ENCODE measurements at places on chromosomes 2 and 18.

DNA sequence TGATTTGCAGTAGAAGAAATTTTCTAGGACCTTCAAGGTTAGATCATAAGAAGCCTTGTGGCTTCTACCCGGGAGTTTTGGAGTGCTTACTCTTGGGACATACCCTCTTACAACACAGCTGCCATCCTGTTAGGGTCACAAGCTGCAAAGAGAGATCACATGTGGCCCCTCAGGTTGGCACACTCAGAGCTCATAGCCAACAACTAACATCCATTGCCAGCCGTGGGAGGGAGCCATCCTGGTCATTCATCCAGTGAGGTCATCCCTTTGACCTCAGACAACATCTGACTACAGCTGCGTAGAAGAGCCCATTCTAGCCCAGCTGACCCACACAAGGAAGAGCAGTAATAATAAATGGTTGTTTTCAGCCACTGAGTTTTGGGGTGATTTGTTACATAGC, 76.9 kb upstream of the NABP1 start:
- no peak for DNase-seq
- H3K4me3 ChIP-seq: no peak overlapping the region
- no peak overlapping the region for H3K27ac ChIP-seq
- H3K4me1 ChIP-seq: peaks cover 8% of the 10 kb centered on the region
- no peaks in the 10 kb centered on the region for H3K36me3 ChIP-seq

GRCh38 chr18:74742573-74743243, 145.0 kb downstream of the ZNF407 start:
- no peak overlapping the region for H3K4me3 ChIP-seq
- no peak overlapping the region for H3K27ac ChIP-seq
- no peaks in the 10 kb centered on the region for H3K4me1 ChIP-seq
- H3K27me3 ChIP-seq: no peaks in the 10 kb centered on the region

GRCh38 chr2:54952978-54953456, 97.2 kb downstream of the RTN4 start:
- DNase-seq: no peak
- no peaks in the 10 kb centered on the region for H3K36me3 ChIP-seq
- H3K4me1 ChIP-seq: peaks cover 15% of the 10 kb centered on the region
- H3K27ac ChIP-seq: no peak overlapping the region
- H3K4me3 ChIP-seq: no peak overlapping the region
- H3K27me3 ChIP-seq: no peaks in the 10 kb centered on the region

- no peaks in the 10 kb centered on the region for H3K4me1 ChIP-seq
- H3K27me3 ChIP-seq: no peaks in the 10 kb centered on the region
- no peaks in the 10 kb centered on the region for H3K36me3 ChIP-seq
- DNase-seq: no peak
- H3K27ac ChIP-seq: no peak overlapping the region
- H3K4me3 ChIP-seq: no peak overlapping the region
Observed at GRCh38 chr18:7585276-7585670, 18.2 kb downstream of the PTPRM start.

DNA sequence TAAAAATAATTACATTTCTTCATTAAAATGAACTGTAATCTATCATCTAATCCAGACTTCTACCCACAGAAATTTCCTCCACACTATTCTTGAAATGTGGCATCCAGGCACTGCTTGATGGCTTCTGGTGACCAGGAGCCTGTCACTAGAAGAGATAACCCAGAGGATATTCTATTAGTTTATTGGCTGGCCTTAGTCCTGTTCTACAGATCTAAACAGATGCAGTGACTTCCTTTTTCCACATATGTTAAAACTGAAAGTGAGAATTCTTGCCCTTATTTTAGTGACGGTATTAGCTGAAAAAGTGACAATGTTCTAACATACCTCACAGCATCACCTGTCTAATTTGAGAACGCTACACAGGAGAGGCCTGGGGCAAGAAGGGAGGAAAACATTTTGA, 775.4 kb downstream of the TSN start:
- no peak for DNase-seq
- H3K4me1 ChIP-seq: no peaks in the 10 kb centered on the region
- H3K4me3 ChIP-seq: no peak overlapping the region
- no peaks in the 10 kb centered on the region for H3K27me3 ChIP-seq

GRCh38 chr2:222506230-222506935, 82.0 kb downstream of the SGPP2 start:
- peaks cover 4% of the 10 kb centered on the region for H3K36me3 ChIP-seq
- H3K27ac ChIP-seq: no peak overlapping the region
- H3K4me1 ChIP-seq: peaks cover 10% of the 10 kb centered on the region
- no peak for DNase-seq

DNA sequence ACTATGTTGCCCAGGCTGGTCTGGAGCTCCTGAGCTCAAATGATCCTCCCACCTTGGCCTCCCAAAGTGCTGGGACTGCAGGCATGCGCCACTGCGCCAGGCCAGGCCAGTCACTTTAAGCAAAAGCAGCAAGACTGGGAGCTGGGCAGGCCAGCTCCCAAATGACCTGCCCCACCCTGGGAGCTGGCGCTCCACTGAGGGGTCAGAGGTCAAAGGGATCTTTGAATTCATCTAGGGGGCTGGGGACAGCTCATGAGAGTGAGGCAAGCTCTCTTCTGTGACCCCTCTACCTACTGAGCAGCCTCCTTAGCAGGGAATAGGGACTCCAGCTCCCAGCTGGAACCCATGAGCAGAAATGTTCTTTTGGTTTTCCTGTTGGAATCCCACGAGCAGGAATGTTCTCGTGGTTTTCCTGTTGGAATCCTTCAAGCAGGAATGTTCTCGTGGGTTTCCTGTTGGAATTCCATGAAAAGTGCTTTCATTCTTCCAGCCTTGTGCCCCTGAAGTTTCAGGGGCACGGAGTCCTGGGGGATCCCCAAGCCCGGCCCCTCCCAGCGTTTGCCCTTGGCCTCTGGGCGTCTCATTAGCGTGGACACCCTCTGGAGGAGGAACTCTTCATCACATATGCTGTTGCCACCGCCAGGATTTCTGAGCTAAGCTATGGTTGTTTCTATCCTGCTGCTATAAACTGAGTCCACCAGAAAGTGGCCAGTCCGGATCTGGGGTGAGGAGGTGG, 162.0 kb upstream of the HAAO start:
- peaks cover 7% of the 10 kb centered on the region for H3K27me3 ChIP-seq
- H3K27ac ChIP-seq: no peak overlapping the region
- H3K4me1 ChIP-seq: peaks cover 4% of the 10 kb centered on the region
- H3K36me3 ChIP-seq: no peaks in the 10 kb centered on the region

GRCh38 chr2:28958689-28959088, 22.4 kb upstream of the TOGARAM2 start:
- H3K36me3 ChIP-seq: no peaks in the 10 kb centered on the region
- peak; percentile 62 for DNase-seq
- H3K4me3 ChIP-seq: no peak overlapping the region
- peaks cover 19% of the 10 kb centered on the region for H3K4me1 ChIP-seq
- no peaks in the 10 kb centered on the region for H3K27me3 ChIP-seq
- no peak overlapping the region for H3K27ac ChIP-seq

DNA sequence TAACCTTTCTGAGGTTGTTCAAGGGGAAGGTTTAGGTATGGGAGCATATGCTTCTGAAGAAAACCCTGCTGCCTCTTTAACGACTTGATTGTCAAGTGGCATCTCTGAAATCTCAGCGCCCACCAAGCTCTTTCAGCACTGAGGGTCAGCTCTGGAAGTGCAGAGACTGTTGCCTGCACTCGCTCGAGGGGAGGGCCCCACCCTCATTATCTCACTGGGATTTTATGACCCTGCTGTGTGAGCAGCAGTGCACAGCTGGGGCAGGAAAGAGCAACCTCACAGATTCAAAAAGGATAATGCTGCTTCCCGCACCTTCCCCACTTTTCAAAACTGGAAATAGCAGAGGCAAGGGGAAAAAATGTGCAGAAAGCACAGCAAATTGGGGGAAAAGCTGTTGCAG, 56.9 kb upstream of the SPRED2 start:
- no peaks in the 10 kb centered on the region for H3K4me1 ChIP-seq
- H3K27me3 ChIP-seq: peaks cover 2% of the 10 kb centered on the region
- no peak overlapping the region for H3K27ac ChIP-seq
- no peaks in the 10 kb centered on the region for H3K36me3 ChIP-seq
- no peak for DNase-seq

- peaks cover 23% of the 10 kb centered on the region for H3K4me1 ChIP-seq
- no peaks in the 10 kb centered on the region for H3K27me3 ChIP-seq
- H3K36me3 ChIP-seq: no peaks in the 10 kb centered on the region
- no peak overlapping the region for H3K4me3 ChIP-seq
- DNase-seq: no peak
- no peak overlapping the region for H3K27ac ChIP-seq
Observed at GRCh38 chr2:65033178-65033577, 23.0 kb upstream of the CEP68 start.

DNA sequence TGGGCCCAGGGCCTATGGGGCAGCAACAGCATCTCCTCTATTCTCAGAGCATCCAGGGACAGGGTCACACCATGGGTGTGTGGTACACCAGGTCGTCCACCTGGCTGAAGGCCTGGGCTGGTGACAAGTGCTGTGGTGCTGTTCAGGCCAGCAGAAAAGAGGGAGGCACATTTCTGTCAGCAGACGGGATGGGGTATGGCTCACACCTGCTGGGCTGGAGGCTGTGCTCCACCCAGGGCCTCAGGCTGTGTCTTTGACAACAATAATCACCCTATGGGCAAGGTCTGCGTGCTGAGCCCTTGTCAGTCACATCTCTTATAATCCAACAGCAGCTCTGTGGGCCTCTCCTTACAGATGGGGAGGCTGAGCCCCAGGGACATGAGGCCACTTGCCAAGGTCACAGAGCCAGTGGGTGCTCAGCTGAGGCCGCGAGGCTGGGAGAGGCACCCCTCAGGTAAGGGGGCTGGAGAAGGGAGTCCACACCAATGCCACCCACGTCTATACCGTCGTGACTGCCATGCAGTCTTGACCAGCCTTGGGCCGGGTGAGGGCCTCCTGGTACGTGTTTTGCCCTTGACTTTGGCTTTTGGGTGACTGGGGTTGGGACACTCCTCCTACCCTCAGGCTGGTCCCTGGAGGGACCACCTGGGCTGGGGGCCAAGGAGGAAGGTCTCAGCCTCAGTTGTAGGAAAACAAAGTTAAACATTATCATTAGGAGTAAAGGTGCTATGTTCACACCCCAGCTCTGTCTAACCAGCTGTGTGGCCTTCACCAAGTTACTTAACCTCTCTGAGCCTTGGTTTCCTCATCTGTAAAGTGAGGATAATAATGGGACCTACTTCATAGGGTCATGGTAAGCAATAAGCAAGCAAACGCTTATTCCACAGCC, 5.6 kb upstream of the HS6ST1 start:
- no peak overlapping the region for H3K27ac ChIP-seq
- no peaks in the 10 kb centered on the region for H3K36me3 ChIP-seq

GRCh38 chr2:170739048-170739447, 23.9 kb downstream of the SP5 start:
- no peak overlapping the region for H3K4me3 ChIP-seq
- no peak overlapping the region for H3K27ac ChIP-seq
- no peak for DNase-seq
- H3K4me1 ChIP-seq: no peaks in the 10 kb centered on the region

GRCh38 chr2:105344704-105345345, 7.5 kb downstream of the C2orf49 start:
- H3K4me1 ChIP-seq: peaks cover 5% of the 10 kb centered on the region
- no peak overlapping the region for H3K4me3 ChIP-seq
- no peaks in the 10 kb centered on the region for H3K27me3 ChIP-seq

GRCh38 chr2:97869722-97870346, 125.9 kb downstream of the TMEM131 start:
- H3K27ac ChIP-seq: peak overlapping the region; percentile 79
- H3K27me3 ChIP-seq: peaks cover 4% of the 10 kb centered on the region
- H3K36me3 ChIP-seq: peaks cover 28% of the 10 kb centered on the region
- peak overlapping the region; percentile 21 for H3K4me3 ChIP-seq

DNA sequence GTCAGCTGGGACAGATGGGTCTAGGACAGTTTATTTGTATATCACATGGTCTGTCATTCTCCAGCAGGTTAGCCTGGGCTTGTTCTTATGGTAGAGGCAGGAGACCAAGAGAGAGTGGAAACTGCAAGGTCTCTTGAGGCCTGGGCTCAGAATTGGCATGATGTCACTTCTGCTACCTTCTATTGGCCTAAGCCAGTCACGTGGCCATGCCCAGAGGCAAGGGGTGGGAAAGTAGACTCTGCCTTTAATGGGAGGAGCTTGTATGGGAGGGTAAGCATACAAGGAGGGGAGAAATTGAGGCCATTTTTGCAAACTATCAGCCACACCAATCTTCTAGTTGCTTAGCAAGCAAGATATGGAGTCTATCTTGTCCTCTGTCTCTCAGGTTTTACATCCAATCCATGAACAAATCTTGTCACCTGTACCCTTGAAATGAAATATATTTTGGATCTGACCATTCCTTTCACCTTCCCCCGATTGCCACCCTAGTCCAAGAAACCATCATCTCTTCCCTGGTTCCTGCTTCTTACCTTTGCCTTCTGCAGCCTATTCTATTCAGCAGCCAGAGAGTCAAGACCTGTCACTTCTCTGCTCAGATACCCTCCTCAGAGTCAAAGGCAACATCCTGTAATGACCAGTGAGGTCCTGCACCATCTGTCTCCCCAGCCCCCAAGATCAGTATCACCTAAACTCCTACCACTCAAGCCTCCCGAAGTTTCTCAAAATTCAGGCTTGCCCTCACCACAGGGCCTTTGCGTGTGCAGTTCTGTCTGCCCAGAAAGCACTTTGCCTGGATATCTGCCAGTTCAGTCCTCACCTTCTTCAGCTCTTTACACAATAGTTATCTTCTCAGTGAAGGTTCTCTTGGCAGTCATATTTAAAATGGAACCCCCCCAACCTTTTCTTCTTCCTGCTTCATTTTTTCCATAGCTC, 240.0 kb downstream of the LOXHD1 start:
- peaks cover 5% of the 10 kb centered on the region for H3K4me1 ChIP-seq
- no peaks in the 10 kb centered on the region for H3K36me3 ChIP-seq
- DNase-seq: no peak
- H3K4me3 ChIP-seq: no peak overlapping the region

DNA sequence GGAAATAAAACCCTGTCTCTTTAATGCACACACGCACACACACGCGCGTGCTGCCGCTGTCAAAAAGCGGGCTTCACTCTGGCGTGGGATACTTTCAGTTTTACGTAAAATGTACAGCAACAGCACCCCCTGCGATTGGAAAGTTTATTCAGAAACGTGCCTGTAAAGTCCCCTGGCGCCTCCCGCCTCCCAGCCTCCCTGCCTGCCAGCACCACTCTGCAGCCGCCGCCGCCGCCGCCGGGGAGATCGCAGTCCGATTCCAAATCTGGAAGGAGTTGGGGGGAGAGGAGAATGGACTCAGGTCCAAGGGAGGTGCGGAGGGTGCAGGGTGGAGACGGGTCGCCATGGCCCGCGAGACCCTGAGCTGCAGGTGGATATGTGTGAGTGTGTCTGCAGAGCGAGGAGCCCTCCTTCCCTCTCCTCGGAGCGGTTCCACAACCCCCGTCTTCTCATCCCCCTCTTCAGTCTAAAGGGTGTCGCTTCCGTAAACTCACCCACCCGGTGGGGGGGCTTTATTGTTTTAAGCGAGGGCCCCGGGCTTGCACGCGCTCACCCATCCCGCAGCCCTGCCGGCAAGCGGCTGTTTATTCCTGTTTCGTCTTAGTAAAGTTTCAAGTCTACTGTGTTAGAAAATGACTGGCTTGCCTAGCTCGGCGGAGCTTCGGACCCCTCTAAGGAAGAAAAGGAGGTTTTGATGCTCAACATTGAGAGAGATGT, 1.8 kb upstream of the BCL11A start:
- H3K36me3 ChIP-seq: no peaks in the 10 kb centered on the region
- no peak overlapping the region for H3K27ac ChIP-seq
- peak; percentile 76 for DNase-seq
- H3K27me3 ChIP-seq: peaks cover 78% of the 10 kb centered on the region

Measured in activated CD8-positive, alpha-beta memory T cell treated with anti-CD3 and anti-CD28 coated beads, Interleukin-2, amount 10 ng/mL, durations not matched to agents 7 days and 5 days (primary cell).